Retinal pigment epithelial cell (primary cell): ENCODE measurements at places on chromosomes 16 and 17.

DNA sequence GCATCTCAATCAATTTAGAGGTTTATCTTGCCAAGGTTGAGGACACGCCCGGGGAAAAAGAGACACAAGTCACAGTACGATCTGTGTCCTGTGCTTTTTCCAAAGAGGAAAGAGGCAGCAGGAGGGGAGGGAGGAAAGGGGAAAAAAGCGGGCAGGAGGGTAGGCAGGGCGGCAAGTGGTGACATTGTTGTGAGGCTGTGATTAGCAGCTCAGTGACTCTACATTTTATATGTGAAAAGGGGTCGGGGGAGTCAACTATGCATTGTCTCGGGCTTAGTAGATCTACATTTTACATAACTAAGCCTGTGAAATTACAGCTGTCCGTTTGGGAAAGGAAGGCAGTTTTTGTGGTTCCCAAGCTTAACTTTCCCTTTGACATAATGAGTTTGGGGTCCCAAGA, 22.2 kb upstream of the RIPOR1 start:
- no peak for DNase-seq

DNA sequence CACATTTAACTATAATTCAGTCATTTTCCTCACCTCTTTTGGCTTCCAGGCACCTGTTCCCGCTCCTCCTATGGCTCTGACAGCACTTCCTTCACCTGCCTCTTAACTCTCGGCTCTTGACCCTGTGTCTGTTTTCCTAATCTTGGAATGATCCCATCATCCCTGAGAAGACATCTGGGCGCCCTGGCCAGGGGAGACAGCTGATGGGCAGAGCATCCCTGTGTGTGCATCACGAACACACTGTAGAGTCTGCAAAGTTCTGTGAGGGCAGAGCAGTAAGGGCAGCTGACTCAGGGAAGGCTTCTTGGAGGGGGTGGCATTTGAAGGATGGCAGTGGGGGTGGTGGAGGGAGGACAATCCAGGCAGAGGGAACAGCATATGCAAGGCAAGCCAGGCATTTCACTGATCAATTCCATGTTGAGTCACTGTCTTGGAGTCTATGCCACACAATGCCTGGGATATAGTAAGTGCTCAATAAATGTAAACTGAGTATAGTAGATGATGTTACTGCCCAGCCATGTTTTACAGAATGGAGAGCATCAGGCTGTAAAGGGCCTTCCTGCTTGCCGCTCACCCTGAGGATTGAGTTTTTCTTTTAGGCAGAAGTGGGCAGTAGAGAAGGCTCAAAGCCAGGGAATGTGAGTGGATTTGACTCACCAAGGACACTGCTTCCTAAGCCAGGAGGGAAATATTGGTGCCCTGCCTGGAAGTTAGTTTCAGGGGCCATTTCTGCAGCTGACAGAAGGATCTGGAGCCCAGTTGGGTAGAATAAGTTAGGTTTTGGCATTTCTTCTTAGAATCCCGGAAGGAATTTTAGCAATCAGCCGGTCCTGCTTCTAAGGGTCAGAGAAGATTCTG, 5.8 kb upstream of the RAB11FIP4 start:
- no peak for DNase-seq

DNA sequence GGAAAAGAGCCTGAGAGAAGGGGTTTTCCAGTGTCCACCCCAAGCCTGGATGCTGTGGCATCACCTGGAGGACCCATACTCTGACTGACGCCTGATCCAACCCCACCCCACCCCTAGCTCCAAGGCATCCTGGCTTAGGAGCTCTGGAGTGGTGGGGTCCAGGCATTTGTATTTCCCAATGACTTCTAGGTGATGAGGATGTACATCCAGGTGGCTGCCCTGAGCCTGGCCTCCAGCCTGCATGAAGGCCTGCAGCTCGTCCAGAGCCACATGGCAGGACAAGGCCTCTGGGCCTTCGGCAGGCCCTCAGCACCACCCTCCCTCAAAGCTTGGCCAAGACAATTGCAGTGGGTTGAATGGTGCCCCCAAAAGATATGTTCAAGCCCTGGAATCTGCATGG, 347.5 kb downstream of the C16orf95 start:
- DNase-seq: no peak

- no peak for DNase-seq
These were observed 100.0 kb upstream of the ZNF469 start for GRCh38 chr16:88282564-88283395.

- no peak for DNase-seq
These were observed 24.8 kb upstream of the PIK3R6 start for GRCh38 chr17:8892338-8892690.

DNA sequence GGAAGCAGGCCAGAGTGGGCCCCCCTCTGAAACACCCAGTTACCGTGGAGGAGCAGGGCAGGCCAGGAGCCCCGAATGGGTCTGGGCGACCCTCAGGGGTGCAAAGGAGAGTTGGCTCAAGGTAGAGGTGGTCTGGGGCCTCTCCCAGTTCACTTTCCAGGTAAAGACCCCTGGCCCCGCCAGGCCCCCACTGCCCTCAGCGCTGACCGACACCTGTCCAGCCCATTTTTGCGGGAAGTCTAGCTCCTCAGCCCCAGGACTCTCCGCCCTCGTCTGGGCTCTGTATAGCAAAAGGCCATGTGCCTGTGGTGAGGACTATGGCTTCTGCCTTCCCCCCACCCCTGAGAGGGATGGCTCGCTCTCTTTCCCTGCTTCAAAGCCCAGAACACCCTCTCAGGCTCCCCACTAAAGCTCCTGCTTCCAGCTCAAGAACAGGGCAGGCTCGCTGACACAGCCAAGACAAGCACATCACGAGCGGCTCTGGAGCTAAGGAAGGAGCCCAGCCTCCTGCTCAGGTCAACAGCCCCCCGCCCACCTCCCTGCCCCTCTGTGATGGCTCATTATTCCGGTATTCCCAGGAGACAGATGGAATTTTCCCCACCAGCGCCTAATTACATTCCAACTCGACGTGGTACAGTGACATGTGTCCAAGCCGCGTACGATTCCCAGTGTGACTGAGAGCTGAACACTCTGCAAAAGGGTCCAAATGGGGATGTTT, 59.4 kb downstream of the RTN4RL1 start:
- peak; percentile 20 for DNase-seq

DNA sequence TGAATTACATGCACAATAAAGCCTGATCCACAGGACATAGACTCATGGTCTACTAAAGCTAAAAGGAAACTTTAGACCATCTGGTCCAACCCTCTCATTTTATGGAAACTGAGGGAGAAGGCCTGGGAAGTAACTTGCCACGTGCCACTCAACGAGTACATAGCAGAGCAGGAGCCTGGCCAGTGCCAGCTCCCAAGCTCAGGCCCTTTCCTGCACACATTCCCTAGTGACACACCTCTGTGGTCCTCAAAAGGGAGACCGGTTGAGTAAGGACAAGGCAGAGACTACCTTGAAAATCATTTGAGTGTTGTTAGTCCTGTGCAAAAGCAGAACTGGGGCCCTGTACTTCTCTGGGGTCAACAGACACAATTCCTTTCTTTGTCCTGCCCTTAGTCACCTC, 2.8 kb downstream of the CCL4L2 start:
- DNase-seq: no peak

GRCh38 chr17:58329810-58330537, 1.4 kb upstream of the TSPOAP1 start:
- no peak for DNase-seq

DNA sequence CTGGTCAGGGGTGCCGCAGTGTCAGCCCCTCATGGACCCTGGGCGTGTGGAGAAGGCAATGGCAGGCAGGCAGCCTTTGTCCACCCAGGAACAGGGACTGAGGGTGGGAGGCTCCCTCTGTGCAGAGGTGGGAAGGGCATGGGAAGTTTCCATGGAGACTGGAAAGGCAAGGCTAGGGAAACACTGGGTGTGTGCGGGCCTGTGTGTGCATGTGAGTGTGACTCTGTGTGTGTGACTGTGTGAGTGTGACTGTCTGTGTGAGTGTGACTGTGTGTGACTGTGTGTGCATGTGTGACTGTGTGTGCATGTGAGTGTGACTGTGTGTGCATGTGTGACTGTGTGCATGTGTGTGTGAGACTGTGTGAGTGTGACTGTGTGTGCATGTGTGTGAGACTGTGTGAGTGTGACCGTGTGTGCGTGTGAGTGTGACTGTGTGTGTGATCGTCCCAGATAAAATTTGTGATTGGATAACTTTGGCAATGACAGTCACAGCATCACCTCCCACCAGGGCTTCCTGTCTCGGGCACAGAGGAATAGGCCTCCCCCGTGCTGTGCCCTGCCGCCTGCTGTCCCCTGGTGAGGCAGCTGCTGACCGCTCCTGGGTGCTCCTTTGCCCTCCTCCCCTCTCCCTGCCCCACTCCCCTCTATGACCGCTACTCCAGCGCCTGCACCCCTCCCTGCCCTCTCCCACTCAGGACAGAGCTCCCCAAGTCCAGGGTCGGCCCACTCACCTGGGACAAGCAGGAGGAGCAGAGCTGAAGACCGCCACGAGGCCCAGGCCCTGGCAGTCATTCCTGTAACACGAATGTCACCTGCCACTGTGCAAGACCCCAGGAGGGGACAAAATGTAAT, 698 bp downstream of the CD300C start:
- no peak for DNase-seq

DNA sequence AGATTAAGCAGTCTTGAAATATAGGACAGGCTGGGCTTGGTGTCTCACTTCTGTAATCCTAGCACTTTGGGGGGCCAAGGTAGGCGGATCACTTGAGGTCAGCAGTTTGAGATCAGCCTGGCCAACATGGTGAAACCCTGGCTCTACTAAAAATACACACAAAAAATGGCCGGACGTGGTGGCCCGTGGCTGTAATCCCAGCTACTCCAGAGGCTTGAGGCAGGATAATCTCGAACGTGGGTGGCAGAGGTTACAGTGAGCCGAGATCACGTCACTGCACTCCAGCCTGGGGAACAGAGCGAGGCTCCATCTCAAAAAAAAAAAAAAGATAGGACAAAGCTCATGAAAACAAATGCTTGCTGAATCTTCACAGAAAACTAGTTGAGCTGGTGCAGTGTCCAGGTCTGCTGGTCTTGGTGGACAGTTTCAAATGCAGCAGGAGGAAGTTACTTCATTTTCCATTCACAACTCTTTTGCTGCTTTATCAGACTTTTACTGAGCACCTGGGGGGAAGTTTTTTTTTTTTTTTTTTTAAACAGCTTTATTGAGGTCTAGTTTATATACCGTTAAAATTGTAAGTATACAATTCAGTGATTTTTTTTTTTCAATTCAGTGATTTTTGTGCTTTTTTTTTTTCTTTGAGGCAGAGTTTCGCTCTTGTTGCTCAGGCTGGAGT, 45.2 kb downstream of the SNX29 start:
- DNase-seq: no peak

DNA sequence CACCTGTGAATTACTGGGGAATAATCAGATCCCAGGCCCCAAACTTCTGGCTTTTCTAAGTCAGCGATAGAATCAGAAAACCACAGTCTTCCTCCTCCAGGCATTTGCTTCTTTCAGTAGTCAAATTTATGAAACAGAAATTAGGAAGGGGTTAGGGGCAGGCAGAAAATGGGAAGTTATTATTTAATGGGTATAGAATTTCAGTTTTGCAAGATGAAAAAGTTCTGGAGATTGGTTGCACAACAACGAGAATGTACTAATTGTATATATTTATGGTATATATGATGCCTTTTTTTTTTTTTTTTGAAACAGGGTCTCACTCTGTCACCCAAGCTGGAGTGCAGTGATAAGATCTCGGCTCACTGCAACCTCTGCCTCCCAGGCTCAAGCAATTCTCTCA, 23.5 kb downstream of the ORC6 start:
- no peak for DNase-seq

GRCh38 chr17:40175928-40176753, 1.1 kb upstream of the RAPGEFL1 start:
- DNase-seq: no peak

- DNase-seq: peak; percentile 64
These were observed 292.6 kb upstream of the CDH11 start for GRCh38 chr16:65414284-65414984.

GRCh38 chr17:67491009-67491680, 114.1 kb downstream of the PITPNC1 start:
- DNase-seq: peak; percentile 97

GRCh38 chr16:30523768-30524574, 2.4 kb downstream of the ZNF768 start:
- DNase-seq: no peak

DNA sequence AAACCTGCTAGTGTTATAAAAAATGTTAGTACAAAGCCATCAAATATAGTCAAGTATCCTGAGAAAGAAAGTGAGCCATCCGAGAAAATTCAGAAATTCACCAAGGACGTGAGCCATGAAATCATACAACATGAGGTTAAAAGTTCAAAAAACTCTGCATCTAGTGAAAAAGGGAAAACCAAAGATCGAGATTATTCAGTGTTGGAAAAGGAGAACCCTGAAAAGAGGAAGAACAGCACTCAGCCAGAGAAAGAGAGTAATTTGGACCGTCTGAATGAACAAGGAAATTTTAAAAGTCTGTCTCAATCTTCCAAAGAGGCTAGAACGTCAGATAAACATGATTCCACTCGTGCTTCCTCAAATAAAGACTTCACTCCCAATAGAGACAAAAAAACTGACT, 31.7 kb downstream of the RBBP6 start:
- no peak for DNase-seq

- DNase-seq: no peak
These were observed 4.5 kb downstream of the KIF1C start for GRCh38 chr17:5002121-5002788.

- DNase-seq: no peak
These were observed 682.4 kb downstream of the KCNJ18 start for GRCh38 chr17:22374741-22375140.

- DNase-seq: no peak
These were observed 446 bp upstream of the PSMD11 start for GRCh38 chr17:32443827-32444300.
